ENCODE measurements at places on chromosomes 2 and 18.

DNA sequence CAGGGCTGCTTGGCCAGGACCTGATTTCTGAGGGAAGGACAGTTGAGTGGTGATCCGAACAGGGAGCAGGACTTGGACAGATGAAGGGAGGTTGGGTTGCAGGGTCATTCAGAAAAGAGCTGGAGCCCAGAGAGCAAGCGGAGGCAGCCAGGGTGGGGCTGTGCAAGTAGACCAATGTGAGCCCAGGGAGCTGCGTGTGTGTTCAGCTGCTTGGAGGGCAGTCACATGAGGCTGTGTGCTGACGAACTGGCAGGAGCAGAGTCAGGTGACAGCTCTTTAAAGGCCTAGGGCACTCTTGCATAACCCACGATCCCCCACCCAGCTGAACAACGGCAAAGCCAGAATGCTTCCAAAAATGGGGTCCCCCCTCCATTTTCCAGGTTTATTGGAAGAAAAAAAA, 4.6 kb upstream of the MLPH start:
- peak; percentile 5 for DNase-seq

GRCh38 chr2:12278217-12278750, 438.5 kb upstream of the TRIB2 start:
- no peak for DNase-seq

DNA sequence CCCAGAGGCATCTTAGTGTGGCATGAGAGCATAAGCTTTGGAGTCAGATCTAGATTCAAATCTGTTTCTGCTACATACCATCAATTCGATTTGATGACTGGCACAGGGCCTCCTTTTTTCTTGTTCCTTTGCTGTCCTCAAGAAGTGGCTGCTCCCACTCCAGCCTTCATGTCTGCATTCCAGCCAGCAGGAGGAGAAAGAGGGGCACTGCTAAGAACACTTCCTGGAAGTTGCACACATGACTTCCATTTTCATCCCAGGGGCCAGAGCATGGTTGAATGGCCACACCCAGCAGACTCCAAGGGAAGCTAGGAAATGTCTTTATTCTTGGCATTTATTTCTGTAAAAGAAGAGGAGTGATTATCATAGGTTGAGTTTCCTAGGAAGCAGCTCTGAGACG, 50.4 kb downstream of the EML6 start:
- no peak for DNase-seq

GRCh38 chr18:60649107-60649506, 276.5 kb upstream of the MC4R start:
- DNase-seq, result no peak

GRCh38 chr2:40396124-40396523, 55.8 kb downstream of the SLC8A1 start:
- DNase-seq, result no peak
